ENCODE measurements at places on chromosomes 2 and 18.
A peak's percentile ranks its signal among the peaks of the same experiment; 100 is the strongest.

- no peak for DNase-seq
Observed at GRCh38 chr2:120208381-120209353, 14.5 kb downstream of the TMEM185B start.

DNA sequence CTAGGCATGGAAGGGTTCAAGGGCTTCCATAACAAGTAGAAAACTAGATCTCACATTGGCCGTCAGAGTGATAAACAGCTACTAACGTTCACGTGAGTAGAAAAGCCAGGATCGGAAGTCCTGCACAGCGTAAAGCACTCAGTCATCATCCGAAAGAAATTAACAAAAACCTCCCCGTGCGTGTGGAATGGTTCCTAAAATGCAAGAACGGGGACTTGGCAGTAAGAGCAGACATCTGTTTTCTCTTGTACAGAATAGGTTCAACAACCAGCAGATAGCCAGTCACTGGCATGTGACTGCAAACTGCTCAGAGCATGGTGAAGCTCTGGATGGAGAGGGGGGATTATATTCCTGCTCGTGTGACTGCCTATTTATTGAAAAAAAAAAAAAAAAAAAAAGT, 106.9 kb upstream of the ITGB6 start:
- no peak for DNase-seq

GRCh38 chr2:40317046-40317445, 134.8 kb downstream of the SLC8A1 start:
- no peak for DNase-seq

- no peak for DNase-seq
Observed at GRCh38 chr18:56323673-56324072, 314.7 kb downstream of the TXNL1 start.

DNA sequence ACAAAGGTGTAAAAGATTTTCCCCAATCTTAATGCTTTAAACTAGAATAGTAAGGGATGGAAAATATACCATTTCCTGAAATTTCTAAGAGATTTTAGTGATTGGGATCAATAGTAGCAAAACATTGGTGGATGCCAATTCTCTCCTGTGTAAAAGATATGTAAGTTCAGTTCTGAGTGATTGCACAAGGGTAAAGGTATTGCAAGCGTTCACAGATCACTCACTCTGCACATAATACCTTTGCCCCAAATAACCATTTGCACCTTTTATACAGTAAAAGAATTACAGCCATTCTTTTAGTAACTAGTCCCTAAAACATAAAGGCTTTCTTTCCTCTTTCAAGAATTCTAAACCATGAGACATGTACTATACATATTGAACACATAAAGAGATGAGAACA, 13.0 kb upstream of the ZCCHC2 start:
- no peak for DNase-seq

GRCh38 chr2:149355716-149356422, 25.5 kb downstream of the LYPD6 start:
- no peak for DNase-seq

- DNase-seq = no peak
Observed at GRCh38 chr18:57789090-57789489, 14.0 kb downstream of the ATP8B1 start.

DNA sequence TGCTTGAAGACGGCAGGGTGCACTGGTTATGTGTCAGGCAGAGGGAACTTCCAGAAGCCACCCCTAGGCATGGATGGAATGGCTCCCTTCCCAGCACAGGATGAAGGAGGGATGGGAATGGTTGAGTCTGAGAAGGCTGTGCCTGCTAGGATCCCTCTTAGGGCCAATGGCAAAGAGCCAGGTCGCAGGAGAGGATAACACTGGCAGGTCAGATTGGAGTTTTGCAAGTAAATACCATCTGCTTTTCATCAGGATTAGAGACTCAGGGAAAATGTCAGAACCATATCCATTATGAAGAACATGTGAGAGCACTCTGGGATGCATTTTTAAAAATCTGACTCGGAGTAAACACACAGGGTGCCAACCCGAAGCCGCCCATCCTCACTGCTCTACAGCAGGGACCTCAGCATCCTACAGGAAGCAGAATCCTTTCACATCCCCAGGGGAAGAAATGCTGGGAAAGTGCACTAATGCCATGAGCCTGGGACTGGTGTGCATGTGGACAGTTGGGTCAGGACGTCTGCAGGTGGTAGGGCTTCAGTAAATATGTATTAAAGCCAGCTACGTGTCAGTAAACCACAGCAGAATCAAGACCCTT, 139.9 kb downstream of the MYT1L start:
- DNase-seq = no peak

- peak; percentile 1 for DNase-seq
Observed at GRCh38 chr18:79918615-79919011, 32.8 kb downstream of the SLC66A2 start.

Measured in activated CD4-positive, alpha-beta T cell treated with anti-CD3 and anti-CD28 coated beads, Interleukin-2, amount 50 U/mL, for 48 hours (primary cell).